ENCODE measurements at places on chromosomes 7 and 10.

GRCh38 chr10:71610651-71611050 is 108.9 kb downstream of the C10orf105 start:
- no peak for DNase-seq

- no peak for DNase-seq
Measured at GRCh38 chr7:32648408-32649156, 153.3 kb downstream of the AVL9 start.

- no peak for DNase-seq
Measured at GRCh38 chr7:88363869-88364268, 57.2 kb upstream of the STEAP4 start.

- DNase-seq: no peak
Measured at GRCh38 chr10:76112826-76113150, 681.4 kb downstream of the LRMDA start.

DNA sequence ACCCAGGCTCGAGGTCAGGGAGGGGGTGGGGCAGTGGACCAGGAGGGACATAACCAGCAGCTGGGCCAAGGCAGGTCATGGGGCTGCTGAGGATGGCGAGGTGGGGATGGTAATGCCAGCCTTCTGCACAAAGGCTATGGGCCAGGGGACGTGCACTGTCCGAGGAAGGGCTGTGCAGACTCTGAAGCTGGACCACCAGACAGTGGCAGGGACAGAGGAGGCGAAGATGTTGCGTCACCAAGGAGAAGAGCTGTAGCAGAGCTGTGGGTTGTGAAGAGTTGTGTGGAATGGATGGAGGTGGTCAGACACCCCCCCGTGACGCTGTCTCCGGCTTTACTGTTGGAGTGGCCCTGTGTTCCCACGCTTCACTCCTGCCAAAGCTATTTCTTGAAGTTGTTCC is 1.8 kb downstream of the CLEC2L start:
- no peak for DNase-seq

GRCh38 chr10:3671386-3671955 is 113.5 kb downstream of the KLF6 start:
- no peak for DNase-seq

- DNase-seq: no peak
Measured at GRCh38 chr7:43481902-43482678, 100.8 kb upstream of the STK17A start.

DNA sequence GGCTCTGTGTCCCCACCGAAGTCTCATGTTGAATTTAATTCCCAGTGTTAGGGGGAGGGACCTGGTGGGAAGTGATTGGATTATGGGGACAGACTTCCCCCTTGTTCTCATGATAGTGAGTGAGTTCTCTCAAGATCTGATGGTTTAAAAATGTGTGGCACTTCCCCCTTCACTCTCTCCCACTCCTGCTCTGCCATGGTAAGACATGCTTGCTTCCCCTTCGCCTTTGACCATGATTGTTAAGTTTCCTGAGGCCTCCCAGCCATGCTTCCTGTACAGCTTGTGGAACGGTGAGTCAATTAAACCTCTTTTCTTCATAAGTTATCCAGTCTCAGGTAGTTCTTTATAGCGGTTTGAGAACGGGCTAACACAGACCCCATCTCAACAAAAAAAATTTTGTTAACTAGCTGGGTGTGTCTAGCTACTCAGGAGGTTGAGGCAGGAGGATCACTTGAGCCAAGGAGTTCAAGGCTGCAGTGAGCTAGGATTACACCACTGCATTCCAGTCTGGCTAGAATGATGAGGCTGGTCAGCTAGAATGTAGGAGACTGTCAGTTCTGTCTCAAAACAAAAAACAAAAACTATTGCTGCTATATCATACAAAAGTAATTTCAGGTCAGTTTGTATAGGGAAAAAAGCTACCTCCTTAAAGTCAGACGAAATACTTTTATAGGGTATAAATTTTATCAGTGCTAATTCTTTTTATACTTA is 57.7 kb downstream of the ATAD1 start:
- peak; percentile 94 for DNase-seq

DNA sequence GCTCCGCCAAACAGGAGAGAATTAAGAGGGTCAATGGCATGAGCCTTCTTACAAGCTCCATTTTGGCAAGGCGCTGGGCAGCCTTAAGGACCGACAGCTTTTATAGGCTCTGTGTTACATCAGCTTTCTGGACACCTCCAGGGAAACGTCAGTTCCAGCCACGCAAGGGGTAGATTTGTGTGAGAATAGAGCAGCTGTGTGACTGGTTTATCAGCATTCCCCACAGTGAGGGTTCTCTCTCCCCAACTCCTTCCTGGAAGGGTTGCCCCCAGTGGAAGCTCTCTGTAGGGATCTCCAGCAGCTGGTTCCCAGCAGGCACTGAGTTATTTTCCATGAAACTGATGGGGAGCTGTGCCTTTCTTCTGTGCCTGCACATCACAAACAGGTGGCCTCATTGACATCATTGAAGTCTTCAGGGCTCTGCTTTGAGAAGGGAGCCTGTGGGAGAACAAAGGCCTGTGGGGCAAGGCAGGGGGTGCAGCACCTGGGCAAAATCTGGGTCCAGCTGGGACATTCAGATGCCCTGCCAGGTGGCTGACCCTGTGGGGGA is at the start of gene CUZD1:
Gene CUZD1, minus strand, starts transcription at position 75 of the 550 bp plus-strand sequence. Its CDS starts 14 bp downstream, at position 61.
- DNase-seq: no peak

DNA sequence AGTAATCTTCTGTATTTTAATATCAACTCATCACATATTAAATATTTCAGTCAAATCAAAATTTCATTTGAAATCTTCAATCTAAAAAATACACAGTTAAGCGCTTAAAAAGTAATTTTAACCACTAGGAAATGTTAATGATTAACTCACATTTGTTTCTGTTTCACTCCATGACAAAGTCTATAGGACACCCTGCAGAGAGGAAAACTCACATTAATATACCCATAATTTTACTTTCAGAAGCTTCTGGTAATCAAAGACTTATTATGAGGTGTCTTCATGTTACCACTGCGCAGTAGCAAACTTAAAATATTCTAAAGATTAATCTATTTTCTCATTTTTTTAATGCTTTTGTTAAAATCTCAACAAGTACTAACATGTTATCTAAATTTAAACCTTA is 41.0 kb upstream of the ZNF518A start:
- DNase-seq: no peak

DNA sequence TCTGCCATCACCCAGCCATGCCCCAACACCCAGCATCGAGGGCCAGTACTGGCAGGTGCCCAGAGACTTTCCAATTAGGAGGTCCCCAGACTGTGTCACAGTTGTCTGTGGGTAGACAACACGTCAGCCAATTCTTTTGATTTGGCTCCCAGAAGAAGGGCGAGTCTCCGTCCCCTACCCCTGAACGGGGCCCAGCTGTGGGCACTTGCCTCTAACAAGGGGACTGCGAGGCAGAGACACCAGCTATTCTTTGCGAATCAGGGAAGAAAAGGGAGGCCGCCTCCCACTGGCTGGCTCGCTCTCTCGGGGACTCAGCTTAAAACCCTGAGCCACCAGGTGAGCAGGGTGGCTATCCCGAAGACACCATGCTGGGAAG is 167.3 kb downstream of the USP6NL start:
- no peak for DNase-seq

DNA sequence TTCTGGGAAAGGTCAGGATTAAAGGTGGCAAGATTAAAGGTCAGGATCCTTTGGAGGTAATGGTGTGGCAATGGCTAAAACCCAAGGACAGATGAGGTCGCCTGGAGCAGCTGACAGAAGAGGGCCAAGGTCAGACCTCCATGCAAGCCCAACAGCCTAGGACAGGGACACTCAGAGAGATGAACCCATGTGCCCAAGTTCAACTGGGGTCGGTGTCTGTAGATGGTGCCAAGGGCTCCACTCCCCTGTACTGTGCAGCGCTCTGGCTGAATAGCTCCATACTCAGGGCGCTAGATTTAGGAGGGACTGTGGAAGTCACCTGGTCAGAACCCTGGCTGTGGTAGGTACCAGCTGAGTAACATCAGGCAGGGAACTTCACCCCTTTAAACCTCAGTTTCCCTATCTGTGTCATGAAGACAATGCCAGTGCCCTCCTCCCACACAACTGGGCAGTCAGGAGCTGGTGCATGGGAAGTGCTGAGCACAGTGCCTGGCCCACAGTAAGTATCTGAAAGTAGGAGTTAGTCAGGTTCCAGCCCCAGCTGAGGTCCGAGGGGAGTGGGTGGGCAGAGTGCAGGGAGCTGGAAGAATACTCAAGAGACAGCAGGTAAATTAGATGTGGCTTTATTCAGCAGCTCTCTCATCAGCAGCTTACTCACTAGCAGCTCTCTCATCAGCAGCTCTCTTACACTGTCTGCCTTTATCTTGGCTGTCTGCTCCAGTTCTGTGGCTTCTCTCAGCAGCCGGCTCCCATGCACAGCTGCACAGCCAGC is 327.1 kb downstream of the GLRX3 start:
- DNase-seq: no peak

GRCh38 chr10:97514344-97514743 is 15.6 kb downstream of the UBTD1 start:
- no peak for DNase-seq

GRCh38 chr7:3461923-3462322 is 160.9 kb downstream of the SDK1 start:
- DNase-seq: no peak

- DNase-seq: no peak
Measured at GRCh38 chr7:2641406-2642393, 9.9 kb downstream of the TTYH3 start.

DNA sequence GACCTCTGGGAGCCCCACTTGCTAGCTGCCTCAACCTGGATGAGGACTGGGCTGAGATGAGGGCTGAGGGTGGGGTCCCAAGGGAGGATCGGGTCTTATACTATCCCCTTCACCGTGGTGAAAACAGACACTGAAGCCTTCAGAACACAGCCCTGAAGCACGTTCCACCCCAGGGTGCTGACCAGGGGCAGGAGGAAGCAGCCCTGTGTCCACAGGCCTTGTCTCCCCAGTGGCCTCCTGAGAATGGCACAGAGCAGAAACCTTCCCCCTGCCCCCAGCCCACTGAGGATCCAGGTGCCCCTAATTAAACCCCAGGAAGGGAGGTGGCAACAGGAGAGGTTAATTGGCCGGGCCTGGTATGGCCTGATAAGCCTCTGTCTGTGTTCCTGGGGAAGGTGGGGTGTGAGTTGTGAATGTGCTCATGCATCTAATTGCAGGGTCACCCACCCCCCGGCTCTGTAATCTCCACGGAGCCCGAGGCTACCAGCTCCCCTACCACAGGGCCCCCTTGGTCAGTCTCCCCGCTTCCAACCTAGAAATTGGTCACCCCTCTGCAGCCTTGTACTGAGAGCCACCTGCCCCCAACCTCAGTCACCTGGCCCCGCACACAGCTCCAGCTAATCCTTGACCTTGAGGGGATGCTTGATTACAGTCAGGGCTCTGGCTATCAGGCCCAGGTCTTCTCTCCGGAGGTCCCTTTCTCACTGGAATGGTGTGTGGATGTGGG is 159.0 kb upstream of the UNC5B start:
- no peak for DNase-seq

DNA sequence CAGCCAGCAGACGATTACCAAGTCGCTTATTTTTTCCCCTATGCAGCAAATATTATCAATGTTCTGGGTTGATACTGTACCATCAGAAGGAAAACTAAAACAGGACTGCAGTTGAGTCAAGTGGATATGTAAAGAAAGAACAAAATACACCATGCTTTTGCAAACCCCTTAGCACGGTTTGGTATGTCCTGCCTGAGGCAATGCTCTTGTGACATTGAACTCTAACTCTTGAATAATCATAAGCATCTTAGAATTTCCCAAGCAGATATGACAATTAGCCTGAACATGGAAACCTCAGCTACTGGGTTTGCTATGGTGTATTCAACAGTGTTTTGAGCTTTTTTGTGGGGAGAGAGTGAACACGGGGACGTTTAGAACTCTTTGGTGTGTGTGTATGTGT is 107.4 kb downstream of the ETV1 start:
- no peak for DNase-seq

DNA sequence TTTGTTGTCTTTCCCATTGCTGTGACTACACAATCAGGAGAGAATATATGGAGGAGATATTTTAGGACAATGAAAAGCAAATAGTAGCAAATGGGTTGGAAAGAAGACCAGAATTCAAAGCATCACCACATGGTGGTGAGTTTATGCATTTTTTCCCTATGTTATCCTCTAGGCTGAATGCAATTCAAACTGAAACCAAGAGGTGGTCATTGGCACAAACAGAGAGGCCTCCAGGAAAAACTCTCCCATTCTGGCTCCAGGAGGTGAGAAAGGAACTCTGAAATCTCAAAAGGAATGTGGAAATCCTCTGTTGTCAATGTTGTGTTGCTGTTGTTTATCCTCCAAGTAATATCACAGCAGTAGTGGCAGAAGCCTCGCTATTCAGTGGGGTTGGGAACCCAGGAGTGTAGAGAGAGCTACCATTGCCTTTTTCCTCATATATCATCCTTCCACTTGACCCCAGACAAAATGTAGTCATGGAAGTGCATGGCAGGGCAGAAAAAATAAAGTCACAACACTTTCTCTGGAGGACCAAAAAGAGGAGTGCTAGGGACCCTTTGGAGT is 819.1 kb downstream of the GRID1 start:
- no peak for DNase-seq

DNA sequence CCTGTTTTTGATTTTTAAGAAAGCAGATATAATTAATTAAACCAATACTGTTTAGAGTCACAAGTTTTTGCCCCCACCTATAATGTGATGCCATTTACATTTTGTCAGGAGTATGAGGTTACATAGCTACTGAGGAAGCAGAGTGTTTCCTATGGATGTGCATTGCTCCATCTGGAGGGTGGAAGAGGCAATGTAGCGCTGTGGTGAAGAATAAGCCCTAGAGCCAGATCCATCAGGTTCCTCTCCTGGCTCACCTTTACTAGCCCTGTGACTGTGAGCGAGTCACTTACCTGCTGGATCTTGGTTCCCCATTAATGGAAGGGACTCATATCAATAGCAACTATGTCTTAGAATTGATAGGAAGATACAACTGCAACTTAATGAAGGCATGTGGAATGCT is 216.0 kb downstream of the GPAM start:
- DNase-seq: no peak

DNA sequence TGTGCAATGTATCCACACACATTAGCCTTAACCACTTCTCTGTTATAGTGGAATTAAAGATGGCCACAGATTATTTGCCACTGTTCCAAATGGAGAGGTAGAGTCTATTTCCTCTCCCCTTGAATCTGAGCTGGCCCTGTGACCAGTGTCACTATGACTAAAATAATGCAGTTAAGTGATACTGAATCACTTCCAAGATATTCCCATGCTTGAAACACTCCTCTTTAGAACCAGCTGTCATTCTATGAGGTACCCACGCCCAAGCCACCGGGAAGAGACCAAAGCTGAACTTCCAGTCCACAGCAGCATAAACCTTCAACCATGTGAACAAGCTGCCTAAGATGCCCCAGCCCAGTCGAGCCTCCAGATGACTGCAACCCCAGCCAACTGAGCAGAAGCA is 2.1 kb upstream of the DHX32 start:
- DNase-seq: no peak

DNA sequence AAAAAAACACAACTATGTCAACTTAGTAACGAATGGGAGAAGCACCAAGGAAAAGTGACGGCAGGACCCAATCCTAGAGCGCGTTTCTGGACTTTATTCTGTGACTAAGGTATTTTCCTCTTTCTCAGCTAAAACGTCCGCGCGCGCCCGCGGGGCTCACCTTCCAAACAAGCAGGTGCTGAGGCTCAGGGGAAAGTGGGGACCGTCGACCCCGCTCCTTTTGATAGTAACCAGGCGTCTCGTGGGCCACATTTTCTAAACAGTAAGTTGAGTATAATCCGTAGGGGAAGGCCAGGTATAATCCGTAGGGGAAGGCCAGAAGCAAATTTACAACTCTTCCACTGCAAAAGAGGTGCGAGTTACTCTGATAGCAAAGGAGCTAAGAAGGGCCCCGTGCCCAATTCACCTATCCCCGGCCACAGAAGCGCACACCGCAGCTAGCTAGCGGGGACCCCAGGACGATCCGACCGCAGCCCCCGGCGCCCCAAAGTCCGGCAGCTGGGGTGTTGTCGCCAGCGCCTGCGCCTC is 743 bp downstream of the MKI67 start:
- DNase-seq: no peak
